Stimulated activated CD4-positive, alpha-beta T cell treated with anti-CD3 and anti-CD28 coated beads, Interleukin-2, amount 100 ng/mL, for 24 hours (primary cell): ENCODE measurements at places on chromosomes 5 and 9.
A peak's percentile ranks its signal among the peaks of the same experiment; 100 is the strongest.

DNA sequence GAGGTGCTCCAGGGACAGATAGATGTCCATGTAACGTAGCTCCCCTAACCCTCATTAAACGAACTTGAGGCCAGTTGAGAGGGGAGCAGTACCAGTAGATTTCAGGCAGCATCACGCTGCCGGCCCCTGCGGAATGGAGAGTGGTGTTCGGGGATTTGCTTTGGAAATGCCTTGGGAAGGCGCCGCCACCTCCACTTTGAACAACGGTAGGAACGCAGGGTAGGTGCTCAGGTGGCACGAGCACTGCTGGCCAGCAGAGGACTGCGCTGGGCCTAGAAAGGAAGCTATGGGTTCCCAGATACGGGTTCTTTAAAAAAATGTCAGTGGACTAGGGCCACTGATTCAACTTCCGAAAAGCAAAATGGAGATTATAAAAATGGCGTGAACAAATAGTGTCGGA, 271.8 kb downstream of the FANCC start:
- DNase-seq: no peak

DNA sequence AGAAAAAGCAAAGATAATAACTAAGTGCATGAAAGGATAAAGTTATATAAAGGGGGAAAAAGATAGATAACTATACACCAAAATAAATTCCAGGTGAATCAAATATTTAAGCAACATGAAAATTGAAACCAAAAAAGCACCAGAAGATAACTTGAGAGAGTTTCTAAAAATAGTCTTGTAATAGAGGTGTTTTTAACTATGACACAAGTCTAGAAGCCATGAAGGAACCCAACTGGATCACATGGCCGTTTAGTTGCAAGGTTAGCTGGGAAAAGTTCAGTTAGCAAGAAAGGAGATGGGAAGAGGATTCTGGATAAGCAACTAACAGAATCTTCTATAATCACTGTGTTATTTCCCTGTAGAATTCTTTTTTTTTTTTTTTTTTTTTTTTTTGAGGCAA, 9.2 kb upstream of the RASA1 start:
- no peak for DNase-seq

DNA sequence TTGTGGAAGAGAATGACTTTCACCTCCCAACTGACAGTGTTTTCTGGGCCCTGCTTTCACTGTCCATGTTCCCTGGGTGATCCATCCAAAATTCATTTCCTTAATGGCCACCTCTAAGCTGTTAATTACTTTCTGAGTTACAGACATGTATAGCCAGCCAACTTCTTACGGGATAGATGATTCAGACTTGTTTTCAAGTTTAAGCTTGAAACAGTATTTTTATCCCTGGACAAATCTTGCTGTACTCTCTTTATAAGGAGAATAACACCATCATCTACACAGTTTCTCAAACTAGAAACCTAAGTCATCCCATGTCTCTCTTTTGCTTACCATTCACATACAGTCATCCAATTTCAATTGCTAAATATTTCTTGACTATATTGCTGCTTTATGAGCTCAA, 6.9 kb downstream of the FAM174A start:
- no peak for DNase-seq

DNA sequence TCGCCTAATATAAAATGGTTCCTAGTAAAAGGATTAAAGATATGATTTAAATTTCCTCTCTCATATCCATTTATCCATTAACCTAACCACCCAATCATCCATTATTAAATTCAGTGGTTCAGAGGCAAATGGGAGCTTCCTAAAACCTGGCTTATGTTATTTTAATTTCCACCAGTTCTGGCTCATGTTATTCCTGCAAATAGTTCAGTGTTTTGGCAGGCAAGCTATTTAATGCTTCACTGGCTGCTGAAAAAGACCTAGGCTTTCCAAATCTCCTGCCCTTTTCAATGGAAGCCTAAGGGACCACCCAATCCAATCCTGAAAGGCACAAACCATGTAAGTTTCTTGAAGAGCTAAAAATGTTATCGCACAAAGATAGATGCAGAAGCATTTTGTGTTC, 52.3 kb downstream of the POC5 start:
- no peak for DNase-seq

- DNase-seq: peak; percentile 50
These were observed 19.0 kb downstream of the CMBL start for GRCh38 chr5:10288592-10289219.

DNA sequence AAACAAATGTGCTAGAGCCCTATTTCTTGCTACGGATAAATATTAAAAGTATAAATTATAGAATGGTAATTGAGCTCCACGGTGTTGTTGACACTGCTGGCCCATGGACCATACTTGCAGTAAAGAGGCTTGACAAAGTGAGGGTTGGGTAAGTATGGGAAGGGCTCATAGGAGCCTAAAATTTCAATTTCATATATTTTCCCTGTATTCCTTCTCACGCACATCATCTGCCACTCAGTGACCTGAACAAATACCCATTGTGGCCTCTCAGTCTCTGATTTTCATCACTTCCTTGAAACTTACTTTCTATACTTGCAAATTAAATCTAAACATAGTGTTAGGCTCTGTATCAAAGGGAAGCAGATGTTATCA, 116.5 kb downstream of the PIK3R1 start:
- no peak for DNase-seq

DNA sequence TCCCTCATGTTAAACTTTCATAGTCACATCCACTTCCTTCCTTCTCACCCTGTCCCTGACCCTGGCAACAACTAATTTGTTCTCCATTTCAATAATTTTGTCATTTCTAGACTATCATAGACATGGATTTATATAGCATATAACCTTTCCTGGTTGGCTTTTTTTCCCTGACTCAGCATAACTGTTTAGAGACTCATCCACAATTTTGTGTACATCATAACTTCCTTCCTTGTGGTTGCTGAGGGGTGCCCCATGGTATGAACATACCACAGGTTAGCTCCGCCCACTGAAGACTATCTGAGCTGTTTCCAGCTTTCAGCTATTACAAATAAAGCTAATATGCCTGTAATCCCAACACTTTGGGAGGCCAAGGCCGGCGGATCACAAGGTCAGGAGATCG, 137.3 kb downstream of the PHF2 start:
- no peak for DNase-seq
